ENCODE measurements at places on chromosomes 11 and 22. TPM values are rescaled to one million over a fixed set of nuclear protein-coding genes. Genes with fewer than 3 reads are reported as not detected.

DNA sequence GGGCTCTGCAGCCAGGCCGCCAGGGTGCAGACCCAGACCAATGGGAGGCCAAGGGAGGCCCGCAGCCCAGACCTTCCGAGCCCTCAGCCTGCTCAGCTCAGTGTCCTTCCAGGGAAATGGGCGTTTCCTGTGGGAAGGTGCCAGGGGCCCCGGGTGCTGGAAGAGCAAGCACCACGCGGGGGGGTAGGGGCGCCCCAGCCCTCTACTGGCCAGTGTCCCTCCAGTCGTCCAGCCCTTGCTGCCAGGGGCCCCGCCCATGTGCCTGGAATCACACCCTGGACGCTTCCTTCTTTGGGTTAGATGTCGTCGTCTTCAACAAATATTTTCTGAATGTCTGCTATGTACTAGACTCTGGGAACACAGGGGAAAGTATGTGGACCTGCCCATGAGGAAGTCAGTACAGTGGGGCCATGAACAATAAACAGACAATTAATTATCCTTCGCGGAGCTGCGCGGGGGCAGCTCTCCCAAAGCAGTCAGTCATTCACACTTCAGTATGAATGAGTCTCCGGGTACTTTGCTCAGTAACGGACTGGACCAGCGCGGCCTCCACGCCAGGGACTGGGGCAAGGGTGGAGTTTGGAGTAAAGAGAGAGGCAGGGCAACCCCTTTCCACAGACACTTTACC lies 60.2 kb downstream of the CDKN1C start:
- peak; percentile 93 for DNase-seq

DNA sequence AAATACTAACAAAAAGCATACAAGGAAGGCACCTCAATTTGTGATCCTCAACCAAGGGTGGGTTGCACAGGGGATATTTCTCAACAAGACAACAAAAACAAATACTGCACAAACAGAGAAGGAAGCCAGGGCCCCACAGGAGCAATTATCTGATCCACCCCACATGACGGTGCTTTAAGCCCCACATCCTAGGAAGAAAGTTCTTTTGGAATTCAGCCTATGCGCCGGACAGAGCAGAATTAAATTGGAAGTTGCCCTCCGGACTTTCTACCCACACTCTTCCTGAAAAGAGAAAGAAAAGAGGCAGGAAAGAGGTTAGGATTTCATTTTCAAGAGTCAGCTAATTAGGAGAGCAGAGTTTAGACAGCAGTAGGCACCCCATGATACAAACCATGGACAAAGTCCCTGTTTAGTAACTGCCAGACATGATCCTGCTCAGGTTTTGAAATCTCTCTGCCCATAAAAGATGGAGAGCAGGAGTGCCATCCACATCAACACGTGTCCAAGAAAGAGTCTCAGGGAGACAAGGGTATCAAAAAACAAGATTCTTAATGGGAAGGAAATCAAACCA lies 40.6 kb downstream of the OSBP start:
- no peak for DNase-seq

DNA sequence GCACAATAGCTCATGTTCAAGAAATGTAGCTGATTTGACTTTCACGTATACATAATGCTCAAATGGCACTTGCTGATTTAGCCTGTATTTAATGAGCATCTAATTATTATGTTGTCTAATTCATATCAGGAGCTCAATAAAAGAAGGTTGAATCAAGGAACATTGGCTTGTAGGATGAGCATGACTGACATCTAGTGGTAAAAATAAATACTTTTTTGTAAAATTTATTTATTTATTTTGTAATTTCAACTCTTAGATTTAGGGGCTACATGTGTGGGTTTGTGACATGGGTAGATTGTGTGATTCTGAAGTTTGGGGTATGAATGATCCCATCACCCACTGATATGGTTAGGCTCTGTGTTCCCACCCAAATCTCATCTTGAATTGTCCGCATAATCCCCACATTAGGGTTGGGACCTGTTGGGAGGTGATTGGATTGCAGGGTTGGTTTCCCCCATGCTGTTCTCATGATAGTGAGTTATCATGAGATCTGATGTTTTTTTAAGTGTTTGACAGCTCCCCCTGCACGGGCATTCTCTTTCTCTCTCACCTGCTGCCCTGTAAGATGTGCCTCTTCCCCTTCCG lies 1.7 kb upstream of the OR52E5 start:
- no peak for DNase-seq

- no peak for DNase-seq
Observed at GRCh38 chr11:62592146-62592815, 958 bp upstream of the TUT1 start.

DNA sequence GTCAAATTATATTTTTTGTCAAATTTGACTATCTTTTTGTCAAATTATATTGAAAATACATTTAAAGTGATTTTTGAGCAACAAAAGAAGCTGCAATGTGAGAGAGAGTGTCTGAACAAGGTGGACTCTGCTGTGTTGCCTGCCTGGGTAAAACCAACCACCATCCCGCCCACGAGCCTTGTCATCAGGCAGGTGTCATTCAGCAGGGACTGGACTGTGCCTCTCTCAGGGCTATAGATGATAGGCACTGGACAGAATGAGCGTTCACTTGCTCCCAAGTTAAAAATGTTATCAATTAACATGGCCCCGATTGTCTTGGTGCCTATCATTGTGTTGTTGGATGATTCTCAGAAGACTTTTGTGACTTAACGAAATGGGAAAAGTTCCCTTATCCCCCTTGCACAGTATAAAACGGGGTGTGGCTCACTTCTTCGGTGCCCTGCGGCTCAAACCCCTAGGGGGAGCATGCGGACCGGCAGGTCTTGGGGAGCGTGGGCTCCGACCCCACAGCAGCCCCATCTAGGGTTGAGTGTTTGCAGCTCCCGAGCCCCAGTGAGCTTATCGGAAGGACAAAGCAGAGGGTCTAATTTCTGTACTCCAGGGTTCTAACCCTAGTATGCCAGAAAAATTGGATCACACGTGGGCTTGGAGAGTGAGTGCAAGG lies 1.7 kb downstream of the APOL5 start:
- no peak for DNase-seq

GRCh38 chr11:103609117-103610066 lies 427.0 kb upstream of the DDI1 start:
- no peak for DNase-seq

DNA sequence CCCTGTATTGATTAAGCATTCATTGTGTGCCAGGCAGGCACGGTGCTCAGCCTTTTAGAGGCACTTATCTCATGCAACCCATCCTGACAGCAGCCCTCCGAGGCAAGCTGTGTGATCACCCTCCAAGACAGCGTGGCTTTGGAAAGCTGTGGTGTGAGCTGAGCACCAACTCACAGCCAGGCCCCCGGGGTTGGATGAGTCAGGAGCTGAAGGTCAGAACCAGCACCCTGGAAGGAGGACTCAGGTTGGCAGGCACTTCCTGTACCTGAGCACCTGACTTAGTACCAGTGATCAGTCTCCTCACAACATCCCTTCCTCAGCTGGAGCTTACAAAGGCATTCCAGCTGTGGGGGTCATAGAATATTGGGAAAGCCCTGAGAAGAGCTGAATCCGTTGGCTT lies 9.0 kb downstream of the PATZ1 start:
- no peak for DNase-seq

DNA sequence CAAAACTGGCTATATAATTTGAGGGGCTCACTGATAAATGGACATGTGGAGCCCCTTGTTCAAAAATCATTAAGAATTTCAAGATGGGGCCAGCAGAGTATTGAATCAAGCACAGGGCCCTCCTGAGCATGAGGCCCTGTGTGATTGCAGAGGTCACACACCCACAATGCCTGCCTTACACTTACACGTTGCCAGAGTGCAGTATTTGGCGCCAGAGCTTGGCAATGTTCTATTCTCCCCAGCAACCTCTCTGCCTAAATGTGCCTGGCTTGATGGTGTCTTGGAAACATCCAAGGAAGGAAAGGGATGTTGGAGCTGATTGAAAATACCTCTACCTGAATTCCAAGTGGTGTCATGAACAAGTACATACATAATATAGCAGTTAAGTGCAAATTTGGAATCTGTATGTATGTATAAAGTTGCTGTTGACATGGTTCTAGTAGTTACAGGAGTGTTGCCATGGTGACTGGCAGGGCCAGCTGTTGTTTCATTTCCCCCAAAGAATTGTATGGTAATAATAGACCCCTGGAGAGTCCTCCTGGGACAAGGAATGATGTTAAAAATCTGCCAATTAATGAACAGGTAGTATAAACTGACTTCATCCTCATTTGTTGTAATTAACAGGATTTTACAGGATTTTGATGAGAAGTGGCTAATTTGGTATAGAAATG lies 205.7 kb upstream of the NAV2 start:
- no peak for DNase-seq

GRCh38 chr11:16924462-16924825 lies 89.8 kb downstream of the PLEKHA7 start:
- DNase-seq, result no peak

- DNase-seq, result no peak
Observed at GRCh38 chr11:86047275-86047991, 21.5 kb downstream of the PICALM start.

DNA sequence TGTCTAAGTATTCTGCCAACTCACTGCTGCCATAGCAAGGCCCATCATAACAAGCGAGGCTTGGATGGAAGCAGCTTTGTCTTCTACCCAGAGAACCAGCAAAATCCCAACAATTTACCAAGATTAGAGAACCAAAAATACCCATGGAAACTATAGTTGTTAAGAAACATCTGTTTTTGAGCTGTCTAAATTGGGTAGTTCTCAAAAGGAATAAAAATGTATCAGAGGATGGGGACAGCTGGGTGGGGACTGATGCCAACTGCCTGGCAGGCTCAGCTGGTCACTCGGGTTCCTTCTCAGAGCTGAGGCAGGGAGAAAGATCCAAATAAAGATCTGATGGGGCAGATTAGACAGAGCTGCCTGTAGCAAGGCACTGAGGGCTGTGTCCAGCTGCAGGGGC lies 85.9 kb upstream of the GRK3 start:
- DNase-seq, result no peak

DNA sequence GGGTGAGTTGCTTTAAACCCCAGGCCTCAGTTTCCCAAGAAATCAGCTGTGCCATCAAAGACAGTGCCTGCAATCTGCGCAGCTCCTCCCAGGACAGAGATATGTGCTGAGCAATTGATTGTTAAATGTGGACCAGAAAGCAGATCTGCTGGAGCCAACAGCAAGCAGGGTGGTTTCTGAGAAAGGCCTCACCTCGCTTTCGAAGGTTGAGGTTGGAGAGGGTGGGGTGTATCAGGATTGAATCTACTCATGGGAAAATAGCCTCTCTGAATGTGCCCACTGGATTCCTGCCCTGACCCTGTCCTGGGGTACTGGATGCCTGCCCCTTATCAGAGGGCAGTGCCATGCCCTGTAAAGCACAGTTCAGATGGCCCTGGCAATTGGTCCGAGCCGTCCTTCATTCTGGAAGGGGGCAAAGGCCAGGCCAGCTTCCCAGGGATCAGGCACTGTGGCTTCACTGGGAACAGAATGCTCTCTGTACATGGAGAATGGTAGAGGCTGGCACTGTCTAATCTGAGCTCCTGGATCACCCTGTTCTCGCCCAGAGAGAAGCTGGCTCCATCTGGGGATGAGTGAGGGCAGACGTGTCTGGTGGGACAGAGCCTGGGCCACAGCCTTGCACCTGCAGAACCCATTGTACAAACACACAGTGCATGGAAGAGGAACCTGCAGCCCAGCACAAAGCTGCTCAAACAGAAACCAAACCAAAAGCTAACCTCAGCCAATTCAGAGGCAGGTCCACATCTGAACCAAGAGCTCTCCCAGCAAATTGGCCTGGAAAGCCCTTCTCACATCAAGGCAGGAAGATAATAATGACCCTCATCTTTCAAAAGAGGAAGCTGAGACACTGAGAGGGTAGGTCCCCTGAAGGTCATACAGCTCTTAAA lies 15.2 kb downstream of the DHCR7 start:
- DNase-seq, result peak; percentile 55

- DNase-seq, result peak; percentile 42
Observed at GRCh38 chr11:35223371-35223796, 84.4 kb downstream of the CD44 start.

Gene ST3GAL4
- 36.5 TPM for total RNA-seq

Gene GAS2L1
- 24.4 TPM for total RNA-seq

Gene HPX
- 0.35 TPM for total RNA-seq

Gene CCDC157
- total RNA-seq, result 0.51 TPM

Gene A4GALT
- total RNA-seq, result 76.1 TPM

Gene CHADL
- total RNA-seq, result 22.6 TPM

Gene MAPK12
- total RNA-seq, result 13.2 TPM

All from Right ventricle myocardium superior (tissue), 1 donor.